Stimulated activated CD8-positive, alpha-beta memory T cell treated with anti-CD3 and anti-CD28 coated beads, Interleukin-12 subunit alpha, Interleukin-12 subunit beta, amount 100 ng/mL, for 1 hour (primary cell): ENCODE measurements at places on chromosomes 1 and 21.

DNA sequence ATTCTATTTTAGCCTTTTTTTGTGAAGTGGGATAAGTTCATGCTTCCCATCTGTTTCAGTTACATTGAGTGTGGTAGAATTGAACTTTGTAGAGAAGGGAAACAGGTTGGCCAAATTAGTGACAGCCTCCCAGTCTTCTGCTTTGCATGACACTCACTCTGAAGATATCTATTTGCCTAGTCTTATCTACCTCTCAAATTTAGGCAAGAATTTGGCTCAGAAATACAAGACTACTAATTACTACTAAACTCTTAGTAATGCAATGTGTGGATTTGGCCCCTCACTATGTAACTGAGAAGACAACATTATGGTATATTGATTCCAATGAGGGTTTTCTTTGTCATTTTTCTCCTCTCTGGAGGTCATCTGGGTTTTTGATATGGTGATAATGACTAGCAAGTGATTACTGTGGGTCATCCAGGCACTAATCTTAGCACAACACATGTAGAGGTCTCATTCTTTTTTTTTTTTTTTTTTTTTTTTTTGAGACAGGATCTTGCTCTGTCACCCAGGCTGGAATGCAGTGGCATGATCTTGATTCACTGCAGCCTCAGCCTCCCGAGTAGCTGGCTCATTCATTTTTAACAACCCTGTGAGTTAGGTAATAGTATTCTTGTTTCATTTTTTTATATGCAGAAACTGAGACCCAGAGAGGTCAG lies 6.3 kb downstream of the FAM20B start:
- no peak for DNase-seq

GRCh38 chr21:29007810-29008209 lies 11.3 kb downstream of the RWDD2B start:
- no peak for DNase-seq

- no peak for DNase-seq
These were observed 71.3 kb upstream of the CNTN2 start for GRCh38 chr1:204971517-204972336.

DNA sequence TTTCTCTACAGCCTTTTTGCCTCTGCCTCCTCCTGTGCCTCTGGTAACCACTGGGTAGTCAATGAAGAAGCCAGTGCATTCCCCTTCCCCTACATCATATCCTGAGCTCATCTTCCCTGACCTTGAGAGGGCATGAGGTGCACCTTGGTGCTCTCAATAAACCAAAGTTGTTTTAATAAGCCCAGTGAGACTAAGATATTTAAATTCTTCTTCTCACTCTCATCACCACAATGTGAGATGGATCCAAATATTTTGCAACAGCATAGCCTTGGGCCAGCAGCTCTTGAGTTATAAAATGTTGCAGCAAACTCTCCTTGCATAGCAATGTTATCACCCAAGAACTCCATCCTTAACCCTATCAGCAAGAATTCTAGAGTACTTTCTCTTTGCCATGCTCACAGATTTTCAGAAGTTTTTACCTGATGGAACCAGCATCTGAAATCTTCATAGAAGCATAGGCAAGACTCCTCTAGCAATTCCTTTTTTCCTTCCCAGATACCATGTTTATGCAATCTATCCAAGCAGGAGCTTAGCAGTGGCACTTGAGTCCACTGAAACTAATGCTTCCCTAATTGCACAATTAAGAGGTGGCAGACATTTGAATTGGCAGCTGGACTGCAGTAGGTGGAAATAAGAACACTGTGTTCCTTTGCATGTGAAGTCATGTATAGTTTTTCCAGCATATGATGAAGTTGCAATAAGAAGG lies 36.8 kb downstream of the CDC7 start:
- DNase-seq, result no peak

DNA sequence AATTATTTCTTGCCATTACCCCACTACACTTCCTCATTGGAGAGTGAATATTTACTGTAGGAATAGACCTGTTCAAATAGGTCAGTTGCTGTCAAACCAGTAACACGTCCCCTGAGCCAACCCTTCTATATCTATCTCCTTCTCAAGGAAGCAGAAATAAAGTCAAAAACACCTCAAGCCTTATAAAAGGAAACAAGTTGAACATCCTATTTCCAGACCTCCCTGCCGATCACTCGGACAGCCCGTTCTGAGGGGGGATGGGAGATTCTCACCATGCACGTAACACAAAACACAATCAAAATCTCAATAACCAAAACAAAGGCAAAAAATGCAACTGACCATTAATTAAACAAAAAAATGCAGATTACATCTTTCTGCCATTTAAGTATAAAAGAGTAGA lies 121.5 kb upstream of the KRTAP19-8 start:
- DNase-seq, result no peak

DNA sequence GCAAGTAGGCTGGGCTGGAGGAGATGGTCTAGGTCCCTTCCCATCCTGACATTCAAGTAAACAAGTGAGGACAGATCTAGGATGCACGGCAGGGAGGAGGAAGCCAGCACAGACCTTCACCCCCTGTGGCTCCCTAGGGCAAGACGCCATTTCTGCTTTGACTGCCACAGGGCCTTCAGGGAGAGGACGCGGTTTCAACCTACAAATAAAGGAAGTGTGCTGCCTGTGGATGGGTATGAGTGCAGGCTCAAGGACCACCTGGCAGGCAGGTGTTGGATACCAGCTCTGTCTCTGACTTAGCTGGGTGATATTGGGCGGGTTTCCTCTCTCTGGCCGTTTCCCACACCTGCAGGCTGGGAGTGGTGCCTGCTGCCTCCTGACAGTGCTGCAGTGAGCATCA lies 16.2 kb downstream of the SLC2A1 start:
- no peak for DNase-seq

DNA sequence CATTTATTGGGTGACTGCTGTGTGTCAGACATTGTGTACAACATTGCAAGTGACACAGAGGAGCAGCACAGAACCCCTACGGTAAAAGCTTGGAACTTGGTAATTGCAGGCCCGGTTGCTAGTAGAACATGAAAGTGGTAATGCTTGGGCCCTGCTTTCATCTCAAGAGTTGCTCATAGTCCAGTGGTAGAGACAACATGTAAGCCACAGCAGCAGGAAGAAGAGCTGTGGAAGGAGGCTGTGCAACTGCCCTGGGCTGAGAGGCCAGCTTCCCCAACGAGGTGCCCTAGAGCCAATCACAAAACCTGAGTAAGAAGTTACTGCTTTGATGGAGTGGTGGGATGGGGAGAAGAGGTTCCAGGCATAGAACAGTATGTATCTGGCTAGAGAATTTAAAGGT lies 18.4 kb downstream of the CNIH4 start:
- no peak for DNase-seq

DNA sequence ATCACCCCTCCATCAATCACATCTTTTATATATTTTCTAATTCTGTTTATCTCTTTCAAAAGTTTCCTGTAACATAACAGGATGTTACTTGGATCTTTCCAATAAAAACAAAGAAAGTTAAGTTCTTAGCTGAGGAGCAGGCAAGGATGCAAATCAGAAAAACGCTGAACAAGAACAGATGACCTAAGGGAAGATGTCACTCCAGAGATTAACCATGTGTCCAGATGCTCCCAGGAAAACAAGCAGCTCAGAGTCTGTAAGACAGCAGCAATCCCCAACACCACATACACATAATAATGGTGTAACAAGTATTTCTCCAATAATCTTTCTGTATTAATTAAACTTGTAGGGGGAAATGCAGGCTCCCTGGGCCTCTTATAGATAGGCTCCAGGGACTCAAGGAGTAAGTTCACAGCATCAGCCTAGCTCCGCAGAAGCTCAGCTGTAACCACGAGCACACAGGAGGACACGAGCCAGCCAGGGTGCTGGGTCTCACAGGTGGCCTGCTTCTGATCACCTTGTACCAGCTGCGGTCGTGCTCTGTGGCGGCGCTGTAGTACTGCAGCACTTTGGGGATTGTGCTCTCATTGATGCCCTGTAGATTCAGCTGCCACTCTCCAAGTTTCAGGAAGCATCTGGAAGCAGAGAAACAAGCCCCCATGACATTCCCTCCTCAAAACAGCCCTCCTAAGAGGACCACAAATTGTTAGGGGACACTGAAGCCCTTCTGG lies 33.1 kb upstream of the EXOSC10 start:
- DNase-seq, result no peak
